ENCODE measurements at places on chromosomes 1 and 21. TPM values are rescaled to one million over a fixed set of nuclear protein-coding genes. Genes with fewer than 3 reads are reported as not detected.

DNA sequence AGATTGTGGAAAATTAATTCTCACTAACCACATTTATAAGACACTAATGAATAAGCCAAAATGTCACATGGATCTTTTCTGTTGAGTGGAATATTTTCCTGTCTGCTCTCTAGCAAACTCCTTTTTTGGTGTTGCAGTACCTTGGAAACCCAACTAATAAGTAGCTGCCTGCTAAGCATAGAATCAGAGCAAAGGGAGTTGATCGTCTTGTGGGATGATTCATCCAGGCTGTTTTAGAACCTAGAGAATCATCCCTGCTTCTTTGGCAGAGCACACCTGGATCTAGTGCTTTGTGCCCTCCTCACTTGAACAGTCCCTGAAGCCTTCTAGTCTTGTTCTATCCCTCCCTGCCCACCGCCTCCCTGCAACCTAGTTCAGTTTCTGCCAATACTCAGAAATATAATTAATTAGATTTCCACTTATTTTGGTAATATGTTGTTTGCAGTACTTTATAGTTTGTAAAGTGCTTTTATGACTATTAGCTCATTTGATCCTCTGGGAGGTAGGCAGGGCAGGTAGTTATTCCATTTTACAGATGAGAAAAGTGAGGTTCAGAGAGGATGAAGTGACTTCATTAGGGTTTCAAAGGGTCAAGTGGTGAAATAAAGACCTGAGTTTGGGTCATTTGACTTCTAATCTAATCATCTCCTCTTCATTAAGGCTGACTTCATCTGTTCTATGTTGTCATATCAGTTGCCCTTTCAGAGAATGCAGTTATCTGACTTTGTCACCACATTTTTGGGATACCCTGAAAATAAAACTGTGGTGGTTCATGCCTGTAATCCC, 2.5 kb downstream of the AGO4 start:
- DNase-seq, result peak; percentile 61

ANGPTL3 gene
- not detected for polyA plus RNA-seq

GRCh38 chr1:170674986-170675385, 11.1 kb downstream of the PRRX1 start:
- DNase-seq, result no peak

GRCh38 chr1:47951545-47952235, 45.5 kb downstream of the TRABD2B start:
- no peak for DNase-seq

GRCh38 chr1:199174336-199174735, 535.5 kb downstream of the PTPRC start:
- DNase-seq, result no peak

DNA sequence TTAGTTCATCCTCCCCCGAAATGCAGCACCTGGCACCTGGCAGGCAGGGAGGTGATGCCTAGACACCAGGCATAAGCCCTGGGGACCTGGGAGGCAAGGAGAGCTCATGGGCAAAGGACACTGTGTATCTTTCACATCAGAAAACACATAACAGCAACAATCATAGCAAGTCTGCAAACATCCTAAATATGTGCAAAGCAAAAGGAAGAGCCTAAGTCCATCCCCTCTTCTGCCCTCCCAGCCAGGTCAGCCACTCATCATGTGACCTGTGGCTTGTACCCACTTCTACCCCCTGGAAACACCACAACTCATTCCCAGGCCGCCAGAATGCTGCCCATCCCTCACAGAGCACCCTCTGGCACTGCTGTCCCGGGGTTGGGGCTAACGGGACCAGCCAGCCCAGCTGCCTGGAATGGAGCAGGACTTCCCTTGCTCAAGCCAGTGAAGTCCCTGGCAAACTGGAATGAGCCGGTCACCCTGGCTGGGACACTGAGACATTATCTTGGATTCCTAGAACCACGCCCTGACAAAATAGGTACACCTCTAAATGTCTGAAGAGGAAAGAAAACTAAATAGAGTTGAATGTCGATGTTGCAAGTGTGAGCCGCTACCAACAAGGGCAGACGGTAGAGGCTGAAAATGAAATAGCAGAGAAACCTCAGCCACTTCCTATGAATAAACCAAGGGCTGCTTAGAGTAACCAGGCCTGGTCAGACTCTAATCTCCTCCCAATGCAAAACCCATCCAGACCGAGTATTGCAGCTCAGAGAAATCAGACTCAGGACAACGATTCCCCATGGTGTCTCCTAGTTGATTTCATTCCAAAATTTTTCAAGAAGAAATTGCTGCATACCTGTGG, 29.4 kb downstream of the TMPRSS2 start:
- DNase-seq, result no peak

DNA sequence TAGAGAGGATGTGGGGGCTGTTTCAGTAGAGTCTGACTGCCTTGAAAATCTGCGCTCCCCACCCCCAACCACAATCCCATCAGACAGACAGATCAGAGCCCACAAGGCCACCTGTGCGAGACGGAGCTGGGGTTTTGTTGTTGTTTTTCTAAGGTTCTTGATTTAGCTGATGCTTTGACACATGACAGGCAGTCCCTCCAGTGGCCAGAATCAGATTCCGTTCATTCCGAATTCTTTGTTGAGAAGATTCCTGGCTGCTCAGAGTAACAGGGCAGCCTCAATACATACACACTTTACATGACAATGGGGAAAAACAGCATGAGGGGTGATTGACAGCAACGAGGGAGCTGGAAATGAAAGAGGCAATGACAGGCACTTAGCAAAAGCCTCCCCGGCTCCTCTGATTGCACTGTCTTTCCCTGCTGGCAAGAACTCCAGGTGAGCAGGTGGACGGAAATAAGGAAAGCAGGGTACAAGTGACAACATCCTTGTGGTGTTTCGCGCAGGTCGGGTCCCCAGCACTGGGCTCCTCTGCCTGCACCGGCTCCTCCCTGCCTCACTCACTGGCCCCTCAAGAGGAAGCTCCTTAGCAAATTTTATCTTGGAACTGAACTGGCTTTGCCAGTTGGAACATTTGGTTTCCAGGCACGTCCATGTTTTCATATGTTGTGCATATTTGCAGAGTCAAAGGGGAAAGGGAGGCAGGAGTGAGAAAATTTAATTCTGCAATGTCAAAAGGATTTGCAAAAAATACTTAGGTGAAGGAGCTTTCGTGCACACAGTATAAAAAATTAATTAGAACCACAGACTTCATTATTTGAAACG, 148.7 kb downstream of the PGBD5 start:
- no peak for DNase-seq

TEX38 gene
- polyA plus RNA-seq, result not detected

GRCh38 chr1:110340207-110340468, 961 bp downstream of the RBM15 start:
- no peak for DNase-seq

DNA sequence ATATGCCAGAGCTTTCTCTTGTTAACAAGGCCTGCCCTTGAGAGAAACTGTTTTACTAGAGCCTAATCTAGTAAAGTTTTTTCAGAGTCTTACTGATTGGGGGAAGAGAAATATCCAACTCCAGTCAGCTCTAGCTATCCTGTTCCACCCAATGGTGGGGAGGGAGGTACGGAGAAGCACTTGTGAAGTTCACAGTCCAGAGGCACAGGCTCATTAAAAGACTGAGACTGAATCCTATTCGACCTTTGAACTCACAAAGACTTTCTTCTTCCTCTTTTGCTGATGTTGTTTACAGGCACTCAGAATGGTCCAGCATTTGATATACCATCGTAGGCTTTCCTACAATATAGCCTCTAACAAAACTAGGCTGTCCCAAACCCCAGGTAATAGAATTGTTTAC, 15.5 kb upstream of the SFT2D2 start:
- DNase-seq, result no peak

DNA sequence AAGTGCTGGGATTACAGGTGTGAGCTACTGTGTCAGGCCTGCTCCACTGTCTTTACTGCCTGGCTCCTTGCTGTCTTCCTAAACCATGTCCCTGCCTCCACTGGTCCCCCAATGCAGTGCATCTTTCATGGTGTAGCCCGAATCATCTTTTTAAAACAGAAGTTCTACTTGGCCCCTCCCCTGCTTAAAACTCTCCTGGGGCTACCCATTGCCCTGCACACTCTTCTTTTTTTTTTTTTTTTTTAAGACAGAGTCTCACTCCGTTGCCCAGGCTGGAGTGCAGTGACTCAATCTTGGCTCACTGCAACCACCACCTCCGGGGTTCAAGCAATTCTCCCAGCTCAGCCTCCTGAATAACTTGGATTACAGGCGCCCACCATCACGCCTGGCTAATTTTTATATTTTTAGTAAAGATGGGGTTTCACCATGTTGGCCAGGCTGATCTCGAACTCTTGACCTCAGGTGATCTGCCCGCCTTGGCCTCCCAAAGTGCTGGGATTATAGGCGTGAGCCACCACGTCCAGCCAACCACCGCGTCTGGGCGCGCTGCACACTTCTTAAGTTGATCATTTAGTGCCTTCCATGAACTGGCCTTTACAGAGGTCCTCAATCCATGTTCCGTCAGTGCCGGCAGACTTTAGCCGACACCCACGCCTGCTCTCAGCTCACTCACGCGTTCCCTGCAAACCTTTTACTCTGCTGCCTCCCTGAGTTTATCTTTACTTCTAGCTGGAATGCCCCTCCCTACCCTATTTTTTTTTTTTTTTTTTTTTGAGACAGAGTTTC, 2.4 kb downstream of the FCN3 start:
- DNase-seq, result no peak

All from IMR-90 (cell line).